ENCODE measurements at places on chromosomes 1 and 21.

DNA sequence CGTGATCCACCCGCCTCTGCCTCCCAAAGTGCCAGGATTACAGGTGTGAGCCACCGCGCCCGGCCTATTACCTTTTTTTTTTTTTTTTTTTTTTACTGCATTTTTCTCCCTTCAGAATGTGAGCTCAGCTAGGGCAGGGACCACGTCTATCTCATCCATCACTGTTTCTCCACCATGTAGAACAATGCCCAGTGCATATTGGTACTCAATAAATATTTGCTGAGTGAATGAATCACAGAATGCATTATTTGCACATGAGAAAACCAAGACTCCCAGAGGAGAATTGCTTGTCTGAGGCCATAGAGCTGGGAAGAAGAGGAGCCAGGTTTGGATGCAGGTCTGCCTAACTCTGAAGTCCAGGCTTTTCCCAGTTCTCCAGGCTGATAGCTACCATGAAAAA, 8.2 kb upstream of the SLC9A1 start:
- DNase-seq, result peak; percentile 78

- no peak for DNase-seq
These were observed 60.3 kb downstream of the SLC45A1 start for GRCh38 chr1:8378178-8378577.

- no peak for DNase-seq
These were observed 221.2 kb downstream of the KCNH1 start for GRCh38 chr1:210912752-210913151.

GRCh38 chr1:94962409-94963265, 35.7 kb upstream of the CNN3 start:
- DNase-seq, result peak; percentile 37

GRCh38 chr1:110059133-110059863, 11.2 kb downstream of the ALX3 start:
- DNase-seq, result no peak

- no peak for DNase-seq
These were observed 30.2 kb upstream of the LRRC8D start for GRCh38 chr1:89790592-89790991.

GRCh38 chr1:94284476-94284875, 47.1 kb upstream of the ARHGAP29 start:
- DNase-seq, result no peak

- no peak for DNase-seq
These were observed 211.6 kb upstream of the PLXNA2 start for GRCh38 chr1:208455821-208456220.

DNA sequence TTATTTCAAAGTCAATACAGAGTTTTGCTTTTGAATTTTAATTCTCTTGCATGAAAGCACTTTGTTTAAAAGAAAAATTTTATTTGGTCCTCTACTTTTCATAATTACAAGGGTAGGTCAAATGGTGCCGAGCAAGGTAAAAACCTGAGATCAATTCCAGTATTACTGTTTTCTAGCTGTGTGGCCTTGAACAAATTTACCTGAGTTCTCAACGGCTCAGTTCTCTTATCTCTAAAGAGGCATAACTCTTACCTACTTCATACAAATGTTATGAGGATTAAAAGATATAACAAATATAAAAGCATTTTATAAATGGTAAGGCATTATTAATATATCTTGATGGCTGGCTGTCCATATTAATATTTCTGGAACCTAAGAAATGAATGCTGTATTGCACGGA, 42.5 kb downstream of the USP24 start:
- no peak for DNase-seq

DNA sequence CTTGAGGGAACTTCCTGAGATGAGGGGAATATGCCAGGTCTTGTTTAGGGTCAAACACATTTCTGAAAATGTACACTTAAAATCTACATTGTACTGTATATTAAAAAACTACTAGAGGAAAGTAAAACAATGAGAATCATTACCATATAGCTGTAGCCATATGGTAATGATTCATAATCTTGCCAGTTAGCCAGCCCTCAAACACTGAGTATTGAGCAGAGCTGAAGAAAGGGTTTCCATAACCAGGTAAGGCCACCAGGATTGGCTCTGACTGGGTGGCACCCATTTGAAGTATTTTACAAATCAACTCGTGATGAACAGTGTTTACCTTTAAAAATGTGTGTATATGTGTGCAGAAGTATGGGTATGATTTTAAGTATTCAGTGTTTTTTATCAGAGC, 226.7 kb downstream of the SLC45A1 start:
- no peak for DNase-seq

- no peak for DNase-seq
These were observed 249.6 kb downstream of the PTPRC start for GRCh38 chr1:198888379-198888943.

GRCh38 chr1:1173793-1174415, at the start of gene TTLL10:
TTLL10 (plus strand) TSS chr1:1173880; CDS start chr1:1179216, 5,336 bp downstream.
- DNase-seq, result no peak

DNA sequence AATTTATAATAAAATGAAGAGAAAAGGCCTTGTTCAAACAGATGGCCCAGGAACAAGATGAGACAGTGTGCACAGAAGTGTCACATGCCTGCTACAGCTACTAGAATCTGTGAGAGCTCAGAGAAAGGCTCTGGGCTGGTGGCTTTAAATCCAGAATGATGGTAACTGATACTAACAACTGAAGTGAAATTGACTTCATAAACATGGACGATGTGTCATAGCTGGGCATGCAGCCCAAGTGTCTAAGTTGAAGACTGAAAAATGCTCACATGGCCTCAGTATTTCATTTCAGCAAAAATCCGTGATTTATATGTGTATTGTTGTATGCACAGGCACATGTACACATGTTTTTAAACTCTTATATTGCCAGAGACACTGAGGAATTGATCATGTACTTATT, 208.3 kb upstream of the RUNX1 start:
- peak; percentile 43 for DNase-seq

- peak; percentile 60 for DNase-seq
These were observed 25.3 kb upstream of the SIPA1L2 start for GRCh38 chr1:232655028-232655745.

DNA sequence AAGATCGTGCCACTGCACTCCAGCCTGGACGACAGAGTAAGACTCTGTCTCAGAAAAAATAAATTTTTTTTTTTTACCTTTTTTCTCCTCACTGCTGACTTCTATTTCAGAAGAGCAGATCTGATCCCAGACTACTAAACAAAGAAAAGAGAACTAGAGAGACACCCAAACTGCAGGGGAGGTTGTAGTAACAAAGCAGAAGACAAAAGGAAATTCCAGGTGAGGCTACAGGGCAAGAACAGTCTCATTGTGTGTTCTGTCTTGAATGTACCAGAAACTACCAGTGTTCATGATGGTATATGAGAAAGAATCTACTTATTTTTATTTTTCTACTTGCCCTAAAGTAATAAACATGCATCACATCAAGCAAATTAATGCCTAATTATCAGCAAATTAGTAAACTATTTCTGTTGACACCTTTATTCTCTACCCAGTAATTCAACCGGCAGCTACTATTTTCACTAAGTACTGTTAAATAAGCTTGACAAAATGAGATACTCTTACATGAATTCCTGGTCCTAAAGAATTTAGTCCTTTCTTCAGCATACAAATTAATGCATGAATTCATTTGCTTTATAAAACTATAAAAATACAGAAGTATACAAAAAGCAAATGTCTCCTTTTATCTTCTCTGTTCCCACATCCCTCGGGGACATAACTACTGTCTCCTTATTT, 40.6 kb downstream of the ARID4B start:
- DNase-seq, result no peak

GRCh38 chr21:21332492-21332891, 334.3 kb downstream of the NCAM2 start:
- DNase-seq, result no peak

DNA sequence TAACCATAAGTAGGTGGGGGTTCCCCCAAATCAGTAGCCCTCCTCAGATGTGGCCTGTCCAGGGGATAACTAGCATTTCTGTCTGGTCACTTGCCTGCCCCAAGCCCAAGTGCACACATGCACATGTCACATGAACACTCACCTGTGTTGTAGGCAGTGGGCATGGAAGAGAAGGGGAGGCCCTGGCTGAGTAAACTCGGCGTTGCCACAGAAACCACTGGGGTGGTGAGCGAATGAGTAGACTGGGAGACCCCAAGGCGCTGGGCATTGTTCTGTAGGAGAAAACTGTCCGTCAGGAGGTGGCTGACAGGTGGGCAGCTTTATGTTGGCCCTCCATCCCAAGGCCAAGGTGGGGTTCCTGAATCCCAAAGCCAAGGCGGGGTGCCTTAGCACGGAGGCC, 25.6 kb downstream of the MEF2D start:
- no peak for DNase-seq

- DNase-seq, result peak; percentile 59
These were observed 37.4 kb upstream of the DISP1 start for GRCh38 chr1:222777463-222777862.

DNA sequence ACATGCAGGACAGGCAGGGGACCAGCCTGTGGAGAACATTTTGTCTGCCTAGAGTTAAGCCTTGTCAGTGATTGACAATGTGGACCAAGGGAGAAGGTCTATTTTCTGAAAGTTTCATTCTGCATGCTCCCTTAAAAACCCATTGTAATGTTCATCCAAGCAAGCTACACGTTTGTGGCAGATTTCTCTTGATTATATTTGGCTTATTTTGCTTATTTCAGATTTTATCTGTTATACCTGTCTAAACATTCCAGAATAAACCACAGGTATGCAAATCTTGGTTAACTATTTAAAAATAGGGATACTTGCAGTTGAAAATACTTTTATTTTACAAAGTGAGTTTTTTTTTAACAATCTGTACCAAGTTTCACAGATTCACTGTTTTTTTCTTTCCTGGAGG, 78.2 kb upstream of the F3 start:
- no peak for DNase-seq

DNA sequence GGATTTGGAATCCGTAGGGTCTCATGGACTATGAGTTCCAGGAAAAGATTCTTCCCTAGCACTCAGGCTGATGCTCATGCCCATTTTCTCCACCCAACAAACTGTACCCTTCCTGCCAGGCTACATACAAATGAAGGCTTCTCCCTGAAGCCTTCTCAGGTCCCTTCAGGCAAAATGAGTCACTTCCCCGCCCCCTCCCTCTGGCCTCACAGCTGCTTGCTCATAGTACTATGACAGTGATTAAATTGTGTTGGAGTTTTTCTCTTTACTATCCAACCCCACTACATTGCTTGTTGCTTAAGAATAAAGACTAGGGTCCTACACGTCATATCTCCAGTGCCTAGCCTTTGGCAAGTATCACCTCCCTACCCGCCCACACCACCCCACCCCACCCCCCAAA, 207.6 kb upstream of the NFIA start:
- no peak for DNase-seq

DNA sequence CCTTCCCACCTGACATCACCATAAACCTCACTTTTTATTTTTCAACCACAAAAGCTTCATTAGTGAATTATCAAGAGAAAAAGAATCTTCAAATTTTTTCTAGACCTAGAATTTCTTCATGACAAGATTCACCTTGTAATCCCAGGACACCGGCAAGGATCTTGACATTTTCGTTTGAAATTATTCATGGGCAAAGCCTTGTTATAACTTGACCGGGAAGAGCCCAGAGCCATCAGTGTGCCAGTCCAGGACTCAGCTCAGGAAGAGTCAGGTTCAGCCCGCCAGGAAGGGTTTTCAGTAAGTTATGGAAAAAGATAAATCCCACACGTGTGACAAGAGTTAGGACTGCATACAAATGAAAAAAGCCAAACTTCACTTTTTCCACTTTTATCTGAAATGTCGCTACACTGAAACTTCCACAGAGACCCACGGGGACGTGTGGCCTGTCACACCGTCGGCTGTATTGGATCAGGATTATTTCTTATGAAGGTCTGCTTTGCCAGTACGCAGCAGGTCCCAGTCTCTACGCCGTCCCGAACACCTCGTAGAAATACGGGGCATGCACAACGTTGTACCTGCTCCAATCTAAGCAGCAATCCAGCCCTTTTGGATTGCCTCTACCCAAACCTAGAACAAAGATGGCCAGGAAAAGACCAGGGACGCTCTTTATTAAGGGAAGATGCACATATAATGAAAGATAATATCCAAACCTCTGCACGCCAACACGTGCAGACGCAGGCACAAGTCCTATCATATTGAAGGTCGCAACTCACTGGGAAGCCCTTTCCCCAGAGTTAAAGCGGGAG, 916 bp downstream of the F3 start:
- no peak for DNase-seq

DNA sequence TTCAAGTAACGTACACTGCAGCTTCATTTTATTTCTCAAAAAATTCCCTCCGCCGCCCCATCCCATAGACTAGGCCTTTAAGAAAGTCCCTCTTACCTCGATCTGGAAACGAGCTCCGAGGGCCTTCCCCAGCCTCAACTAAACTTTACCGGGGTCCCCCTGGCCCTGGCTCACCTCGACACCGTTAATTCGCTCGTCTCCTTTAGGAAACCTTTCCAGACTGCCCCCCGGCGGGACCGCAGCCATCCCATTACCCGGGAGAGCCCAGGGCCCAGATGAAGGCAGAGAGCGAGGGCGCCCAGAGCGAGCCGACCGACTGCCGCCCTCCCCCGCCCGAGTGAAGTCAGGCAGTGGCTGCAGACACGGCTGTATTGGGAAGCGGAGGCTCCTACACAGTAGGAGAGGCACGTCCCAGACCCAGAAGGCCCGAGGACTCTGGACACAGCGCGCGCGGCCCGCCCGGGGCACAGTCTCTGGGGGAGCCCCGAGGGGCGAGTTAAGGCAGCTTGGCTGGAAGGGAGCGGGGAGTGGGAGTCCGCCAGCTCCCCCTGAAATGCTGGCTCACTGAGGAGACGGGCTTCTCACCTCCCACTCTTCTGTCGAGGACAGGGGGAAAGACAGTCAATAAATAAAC, 14.6 kb downstream of the SEMA6C start:
- DNase-seq, result no peak

All from DMS153 (cell line).